KG1 (cell line): ENCODE measurements at places on chromosomes 1 and 21.

- DNase-seq: no peak
Measured at GRCh38 chr21:17783481-17784179, 35.5 kb downstream of the C21orf91 start.

GRCh38 chr1:216945538-216946080 lies 222.4 kb upstream of the ESRRG start:
- no peak for DNase-seq

DNA sequence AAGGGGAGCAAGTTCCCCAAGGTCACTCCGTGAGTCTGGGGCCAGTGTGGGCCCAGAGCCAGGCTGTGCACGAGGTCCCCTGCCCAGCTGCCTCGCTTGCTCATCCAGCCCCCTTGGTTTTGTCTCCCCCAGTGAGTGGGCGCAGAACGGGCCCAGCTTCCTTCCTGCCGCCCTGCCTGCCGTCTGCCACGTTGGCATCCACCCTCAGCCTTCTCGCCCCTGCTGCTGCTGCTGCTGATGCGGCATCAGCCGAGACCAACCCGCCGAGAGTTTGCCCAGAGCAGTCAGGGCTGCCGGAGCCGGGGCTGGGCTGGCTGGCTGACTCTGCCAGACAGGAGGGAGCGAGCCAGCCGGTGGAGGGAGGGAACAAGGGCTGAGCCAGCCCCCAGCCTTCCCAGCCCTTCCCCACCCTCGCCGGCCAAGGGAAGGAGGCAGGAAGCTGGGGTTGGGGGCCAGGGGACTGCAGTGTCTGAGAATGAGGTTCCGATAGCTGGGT lies 31.4 kb upstream of the WASF2 start:
- no peak for DNase-seq

DNA sequence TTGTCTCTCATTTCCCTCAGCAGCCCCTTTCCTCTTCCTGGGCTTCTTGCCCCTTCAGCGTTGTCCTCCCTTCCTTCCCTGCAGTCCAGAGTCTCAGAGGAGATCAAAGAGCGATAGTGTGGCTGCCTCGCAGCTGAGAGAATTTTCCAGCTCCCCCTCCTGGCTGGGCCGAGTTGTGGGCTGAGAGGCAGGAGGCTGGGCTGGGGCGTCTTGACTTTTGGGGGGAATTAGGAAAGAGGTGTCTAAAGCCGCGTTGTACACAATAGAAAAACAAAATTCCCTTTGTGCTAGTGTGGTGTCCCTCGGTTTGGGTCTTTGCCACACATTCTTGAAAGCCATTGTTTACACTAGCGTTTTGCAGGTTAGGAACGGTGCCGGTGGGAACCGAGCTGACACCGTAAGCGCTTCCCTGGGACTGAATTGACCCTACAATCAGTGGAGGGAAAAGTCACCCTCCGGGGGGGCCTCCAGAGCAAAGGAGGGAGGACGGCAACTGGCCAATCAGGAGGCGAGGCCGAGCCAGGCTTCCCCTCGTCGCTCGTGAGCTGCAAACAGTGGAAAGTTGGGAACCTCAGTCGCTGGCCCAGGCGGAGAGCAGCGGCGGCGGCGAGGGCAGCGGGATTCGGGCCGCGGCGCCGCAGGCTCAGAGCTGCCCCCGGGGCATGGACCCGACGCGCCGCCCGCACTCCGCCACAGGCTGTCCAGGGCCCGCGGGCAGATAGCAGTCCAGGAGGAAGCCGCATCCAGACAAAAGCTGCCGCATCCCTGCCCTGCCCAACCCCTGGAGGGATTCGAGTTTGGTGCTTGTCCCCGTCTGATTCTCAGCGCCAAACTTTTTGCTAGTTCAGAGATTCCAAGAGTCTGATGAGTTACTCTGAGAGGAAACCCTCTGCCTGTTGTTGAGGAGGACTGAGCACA lies at the start of gene HMCN1:
Gene HMCN1 (plus strand): TSS at position 574 of the 918 bp plus-strand sequence. CDS start 389 bp downstream, outside the sequence.
- no peak for DNase-seq

- DNase-seq: no peak
Measured at GRCh38 chr1:222167111-222167510, 380.8 kb downstream of the HHIPL2 start.

DNA sequence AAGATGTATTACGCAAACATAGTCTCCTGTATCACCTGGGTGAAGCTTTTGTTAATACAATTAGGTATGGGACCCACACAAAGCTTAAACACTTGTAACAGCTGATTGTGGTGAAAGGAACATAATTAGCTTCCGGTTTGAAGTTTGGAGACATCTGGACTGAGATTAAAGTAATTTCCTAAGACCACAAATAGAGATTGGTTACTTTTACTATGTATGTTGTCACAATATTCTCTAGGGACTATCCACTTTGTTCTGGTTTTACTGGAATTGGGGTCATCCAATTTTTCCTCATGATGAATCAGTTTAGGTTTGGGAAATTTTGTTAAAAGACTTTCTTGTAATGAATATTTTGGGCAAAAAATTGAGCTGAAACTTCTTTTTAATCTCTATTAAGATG lies 71.8 kb upstream of the SAMSN1 start:
- DNase-seq: no peak

GRCh38 chr1:231936983-231937775 lies 310.6 kb downstream of the DISC1 start:
- DNase-seq: no peak

- DNase-seq: no peak
Measured at GRCh38 chr1:12049616-12050015, 13.5 kb upstream of the TNFRSF8 start.

DNA sequence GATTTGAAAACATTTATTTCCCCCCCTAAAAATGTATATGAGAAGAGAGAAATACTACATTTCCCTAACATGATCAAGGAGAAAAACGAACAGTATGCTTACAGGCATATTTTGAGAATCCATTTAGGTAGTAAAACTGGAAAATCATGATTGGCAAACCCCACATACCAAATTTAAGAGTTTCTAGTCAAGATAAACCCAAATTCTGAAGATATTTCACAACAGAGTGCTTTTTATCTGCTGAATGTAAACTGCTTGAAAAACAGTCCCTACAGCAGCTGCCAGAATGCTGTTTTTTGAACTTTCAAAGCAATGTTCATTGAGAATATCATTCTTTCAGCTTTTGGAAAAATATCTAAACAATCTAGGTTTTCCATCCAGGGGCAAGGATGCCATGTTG lies 31.0 kb downstream of the ASH1L start:
- no peak for DNase-seq

DNA sequence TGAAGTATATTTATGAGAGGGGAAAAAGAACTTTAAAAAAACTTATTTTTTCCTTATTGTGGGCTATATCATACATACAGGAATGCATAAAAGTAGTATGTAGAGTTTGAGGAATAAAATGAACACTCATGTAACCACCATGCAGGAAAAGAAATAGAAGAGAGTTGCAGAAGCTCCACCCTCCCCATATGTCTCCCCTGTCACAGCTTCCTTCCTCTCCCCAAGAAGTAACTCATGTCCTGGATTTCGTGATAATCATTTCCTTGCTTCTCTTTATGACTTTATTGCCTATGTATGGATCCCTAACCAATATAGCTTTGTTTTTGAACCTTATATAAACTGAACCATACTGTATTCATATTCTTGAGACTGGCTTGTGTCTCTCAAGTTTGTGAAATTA lies 126.4 kb downstream of the ZZZ3 start:
- DNase-seq: no peak

DNA sequence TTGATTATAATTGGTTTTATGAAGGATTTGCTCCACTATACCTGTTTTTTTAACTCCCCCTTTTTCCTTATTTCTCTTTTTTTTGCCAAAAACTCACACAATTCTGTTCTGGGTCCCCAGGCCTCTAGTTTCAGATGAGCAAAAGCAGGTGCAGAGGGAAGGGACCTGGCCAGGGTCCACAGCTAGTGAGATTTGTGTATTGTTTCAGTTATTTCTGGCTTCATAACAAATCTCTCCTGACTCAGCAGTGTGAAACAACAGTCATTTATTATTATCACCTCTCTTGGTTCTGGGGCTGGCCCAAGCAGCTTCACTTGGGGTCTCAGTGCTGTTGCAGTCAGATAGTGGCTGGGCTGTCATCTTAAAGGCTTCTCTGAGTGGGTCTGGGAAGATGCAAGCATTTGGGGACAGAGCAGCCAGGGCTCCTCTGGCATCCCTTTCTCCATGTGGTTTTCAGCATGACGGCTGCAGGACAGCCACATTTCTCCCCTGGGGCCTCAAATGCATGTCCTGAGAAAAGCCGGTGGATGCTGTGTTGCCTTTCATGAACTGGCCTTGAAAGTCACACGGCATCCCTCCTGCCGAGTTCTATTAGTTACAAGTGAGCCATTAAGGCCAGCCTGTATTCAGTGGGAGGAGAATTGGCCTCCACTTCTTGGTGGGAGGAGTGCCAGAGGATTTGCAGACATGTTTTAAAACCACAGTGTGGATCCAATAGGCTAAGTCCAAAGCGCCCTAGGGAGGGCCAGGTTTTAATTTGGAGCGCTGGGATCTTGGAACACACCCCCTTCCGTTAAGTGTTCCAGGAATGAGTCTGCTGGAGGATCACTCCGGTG lies 137.1 kb downstream of the CAMTA1 start:
- DNase-seq: no peak

- DNase-seq: no peak
Measured at GRCh38 chr1:197920414-197921117, 3.4 kb downstream of the LHX9 start.

GRCh38 chr21:46424621-46425020 lies 34.1 kb upstream of the DIP2A start:
- no peak for DNase-seq

- DNase-seq: no peak
Measured at GRCh38 chr1:224732377-224733026, 116.4 kb downstream of the CNIH3 start.

- DNase-seq: no peak
Measured at GRCh38 chr1:206029484-206029883, 5.8 kb upstream of the CTSE start.

GRCh38 chr1:21671915-21672314 lies 2.8 kb upstream of the RAP1GAP start:
- DNase-seq: no peak

DNA sequence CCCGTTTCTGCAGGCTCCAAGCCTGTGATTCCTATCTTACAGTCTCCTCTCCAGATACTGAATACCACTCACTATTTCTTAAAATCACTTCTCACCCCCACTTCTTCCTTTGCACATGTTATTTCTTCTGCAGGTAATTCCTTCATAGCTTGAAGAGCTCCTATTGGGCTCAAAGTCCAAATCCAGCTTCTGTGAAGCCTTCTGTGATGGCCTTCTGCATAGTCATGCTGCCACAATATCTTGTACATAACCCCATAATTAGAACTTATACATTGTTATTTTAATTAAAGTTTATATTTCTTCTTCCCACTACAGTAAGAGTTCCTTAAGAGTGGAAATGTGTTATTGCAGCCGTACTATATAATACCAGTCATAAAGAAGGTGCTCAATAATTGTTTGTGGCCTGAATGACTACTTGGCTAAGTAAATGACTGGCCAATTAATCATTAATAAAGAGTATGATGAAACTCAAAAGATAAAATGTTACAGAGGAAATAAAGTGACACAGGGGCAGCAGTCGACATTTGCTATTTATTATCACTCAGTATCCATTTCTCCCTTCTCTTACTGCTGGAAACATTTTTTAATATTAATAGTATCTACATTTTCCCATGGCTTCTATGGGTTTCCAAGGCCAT lies 886.6 kb downstream of the TTLL7 start:
- DNase-seq: no peak

- no peak for DNase-seq
Measured at GRCh38 chr1:229114315-229114714, 156.6 kb upstream of the RAB4A start.

DNA sequence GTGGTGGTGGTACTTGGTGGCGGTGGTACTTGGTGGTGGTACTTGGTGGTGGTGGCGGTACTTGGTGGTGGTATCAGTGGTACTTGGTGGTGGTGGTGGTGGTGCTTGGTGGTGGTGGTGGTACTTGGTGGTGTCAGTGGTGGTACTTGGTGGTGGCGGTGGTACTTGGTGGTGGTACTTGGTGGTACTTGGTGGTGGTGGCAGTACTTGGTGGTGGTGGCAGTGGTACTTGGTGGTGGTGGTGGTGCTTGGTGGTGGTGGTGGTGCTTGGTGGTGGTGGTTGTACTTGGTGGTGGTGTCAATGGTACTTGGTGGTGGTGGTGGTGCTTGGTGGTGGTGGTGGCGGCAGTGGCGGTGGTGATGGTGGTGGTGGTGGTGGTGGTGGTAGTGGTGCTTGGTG lies 20.2 kb downstream of the COQ8A start:
- DNase-seq: no peak

DNA sequence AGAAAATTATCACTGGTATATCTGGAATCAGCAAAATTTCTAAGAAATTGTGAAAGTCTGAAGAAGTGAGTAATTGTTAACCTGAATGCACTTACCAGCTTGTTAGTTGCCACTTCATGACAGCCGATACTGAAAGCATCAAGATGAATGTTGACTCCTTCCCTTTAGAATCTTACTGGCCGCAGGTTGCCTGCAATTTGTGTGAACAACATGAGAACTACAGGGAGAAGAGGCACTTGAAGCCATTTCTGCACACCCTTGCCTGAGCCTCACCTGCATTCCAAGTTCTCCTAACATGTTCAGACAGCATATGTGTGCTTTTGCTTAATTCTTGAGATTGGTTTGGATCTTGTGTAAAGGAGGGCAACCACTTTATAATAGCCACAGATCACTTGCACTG lies 59.2 kb upstream of the SSX2IP start:
- no peak for DNase-seq

DNA sequence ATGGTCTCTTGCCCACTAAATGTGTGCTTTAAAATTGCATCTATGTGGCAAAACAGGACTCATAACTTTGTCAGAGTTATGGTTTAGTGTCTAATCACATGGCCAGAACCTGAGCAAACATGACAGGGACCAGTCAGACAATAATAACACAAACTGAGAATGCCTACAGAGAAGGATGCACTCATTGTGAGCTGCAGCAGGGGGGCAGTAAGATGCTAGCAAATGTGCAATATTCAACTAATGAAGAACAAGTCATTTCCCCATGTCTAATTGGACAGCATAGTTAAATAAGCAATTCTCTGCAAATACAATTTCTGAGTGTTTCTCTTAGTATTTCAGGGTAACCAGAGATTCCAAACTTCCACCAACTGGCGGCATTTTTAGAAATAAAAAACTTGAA lies 30.8 kb downstream of the SPAG17 start:
- peak; percentile 2 for DNase-seq

- DNase-seq: no peak
Measured at GRCh38 chr1:40140211-40140973, 20.8 kb upstream of the RLF start.

GRCh38 chr1:177780096-177780700 lies 189.7 kb downstream of the SEC16B start:
- no peak for DNase-seq

DNA sequence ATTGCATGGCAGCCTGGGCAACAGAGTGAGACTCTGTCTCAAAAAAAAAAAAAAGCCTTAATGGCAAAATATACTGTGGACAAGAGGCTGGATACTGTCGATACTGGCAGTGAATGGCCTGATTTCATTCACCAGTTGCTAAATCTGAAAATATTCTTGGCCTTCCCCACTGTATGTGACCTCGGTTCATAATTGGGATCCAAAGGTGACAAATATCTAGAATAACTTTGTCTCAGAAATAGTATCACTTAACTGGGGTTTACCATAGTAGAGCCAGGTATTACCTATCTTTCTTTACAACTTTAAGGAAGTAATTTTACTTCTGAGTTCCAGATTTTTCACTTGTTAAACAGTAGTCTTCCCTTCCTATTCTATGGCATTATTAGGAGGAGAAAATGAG lies 8.4 kb downstream of the MTF2 start:
- DNase-seq: no peak

- DNase-seq: no peak
Measured at GRCh38 chr1:177440821-177441220, 270.1 kb downstream of the BRINP2 start.
